Stimulated activated CD8-positive, alpha-beta memory T cell treated with anti-CD3 and anti-CD28 coated beads, Interleukin-12 subunit alpha, Interleukin-12 subunit beta, amount 100 ng/mL, for 4 hours (primary cell): ENCODE measurements at places on chromosomes 5 and 9.

DNA sequence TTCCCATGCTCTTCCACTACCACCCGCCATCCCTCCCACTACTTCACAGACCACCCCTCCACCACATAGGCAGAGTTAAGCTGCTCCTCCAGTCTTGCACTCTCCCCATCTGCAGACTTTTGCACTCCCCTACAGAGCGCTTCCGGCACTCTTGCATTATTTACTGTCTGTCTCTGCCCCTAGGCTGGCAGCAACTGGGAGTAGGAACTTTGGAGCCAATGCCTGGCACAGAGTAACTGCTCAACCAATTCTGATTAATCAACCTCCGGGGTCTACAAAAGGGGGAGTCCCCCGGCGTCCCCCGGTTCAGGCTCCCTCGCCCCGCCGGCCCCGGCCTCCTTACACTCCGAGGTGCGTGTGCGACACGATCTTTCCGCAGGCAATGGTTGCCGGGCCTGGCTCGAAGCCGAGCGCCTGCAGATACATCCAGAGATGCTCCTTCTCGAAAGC is 498 bp downstream of the HAUS6 start:
- no peak for DNase-seq

DNA sequence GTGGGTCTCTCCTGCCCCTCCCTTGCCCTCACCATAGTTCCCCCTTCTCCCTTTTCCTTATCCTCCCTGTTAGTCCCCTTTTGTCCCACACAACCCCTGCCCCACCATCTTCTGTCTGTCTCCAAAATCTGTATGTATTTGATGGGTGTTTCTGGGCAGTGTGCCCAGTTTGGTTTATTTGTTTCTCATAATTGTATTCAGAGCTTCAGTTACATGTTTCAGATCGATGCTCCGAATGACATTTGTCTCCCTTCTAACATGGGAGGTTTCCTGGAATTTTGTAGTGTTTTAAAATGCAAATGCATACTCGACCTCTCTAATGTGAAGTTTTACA is 22.2 kb downstream of the FBXL7 start:
- no peak for DNase-seq

DNA sequence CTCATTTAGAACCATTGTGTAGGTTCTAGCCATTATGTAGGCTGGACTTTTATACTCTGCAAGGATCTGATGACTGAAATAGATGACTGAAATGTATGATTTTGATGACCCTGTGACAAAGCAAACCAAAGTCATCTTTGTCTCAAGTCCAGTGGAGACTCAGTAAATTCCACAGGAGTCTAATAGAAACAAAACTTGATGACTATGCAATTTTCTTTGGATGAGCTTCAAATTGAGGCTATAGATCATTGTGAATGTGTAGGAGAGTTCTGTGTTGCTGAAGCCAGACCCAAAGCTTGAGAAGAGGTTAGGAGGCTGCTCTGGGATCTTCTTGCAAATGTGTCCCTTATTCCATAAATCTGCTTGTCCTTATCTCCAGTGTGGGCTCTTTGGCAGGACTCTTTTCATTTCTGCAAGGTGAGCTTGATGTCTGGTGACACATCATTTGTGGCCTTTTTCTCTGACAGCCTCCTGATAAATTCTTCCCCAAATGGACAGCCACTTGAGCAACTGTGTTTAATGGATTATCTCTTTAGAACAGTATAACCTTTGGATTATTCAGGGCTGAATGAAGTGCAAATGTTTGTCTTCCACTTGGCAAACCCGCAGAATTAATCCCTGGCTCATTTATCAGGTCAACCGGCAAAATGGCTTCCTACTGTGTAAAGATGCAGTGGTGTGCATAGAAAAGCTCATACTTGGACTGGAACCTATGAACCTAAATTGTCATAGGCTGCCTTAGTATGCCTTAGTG is 235.1 kb upstream of the ANKH start:
- DNase-seq, result no peak

- peak; percentile 30 for DNase-seq
These were observed 43.4 kb downstream of the NXNL2 start for GRCh38 chr9:88578121-88579049.

GRCh38 chr9:34365282-34365681 is 11.4 kb downstream of the MYORG start:
- no peak for DNase-seq

GRCh38 chr5:133658327-133658726 is 46.0 kb upstream of the FSTL4 start:
- no peak for DNase-seq

DNA sequence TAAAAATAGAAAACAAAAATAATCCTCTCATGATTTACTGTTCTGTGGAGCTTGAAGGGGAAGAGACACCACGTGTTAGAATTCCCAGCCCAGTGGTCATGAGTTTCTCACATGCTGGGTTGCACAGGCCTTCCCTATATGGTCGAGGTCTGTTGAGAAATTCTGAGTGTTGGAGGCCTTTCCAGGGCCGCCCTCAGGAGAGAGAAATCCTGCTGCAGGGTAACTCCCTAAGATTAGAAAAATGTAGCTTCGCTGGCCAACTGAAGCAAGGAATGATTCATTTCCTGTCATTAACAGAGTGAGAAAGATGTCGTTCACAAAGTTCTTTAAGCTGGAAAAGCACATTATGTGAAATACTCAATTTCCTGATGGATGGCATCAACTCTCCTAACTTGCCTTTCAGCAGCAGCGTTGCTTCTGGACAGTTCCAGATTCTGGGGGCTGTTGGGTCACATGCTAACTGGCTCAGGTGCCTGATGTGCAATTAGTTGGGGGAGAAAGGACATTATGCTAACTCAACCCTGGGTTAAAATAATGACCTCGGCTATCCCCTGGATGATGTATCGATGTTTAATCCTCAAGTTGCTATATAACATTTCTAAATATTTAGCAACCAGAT is 104.8 kb upstream of the CD180 start:
- DNase-seq, result no peak

GRCh38 chr5:126847826-126848251 is 70.9 kb downstream of the LMNB1 start:
- no peak for DNase-seq

- no peak for DNase-seq
These were observed 48.0 kb downstream of the SARDH start for GRCh38 chr9:133690081-133690561.

DNA sequence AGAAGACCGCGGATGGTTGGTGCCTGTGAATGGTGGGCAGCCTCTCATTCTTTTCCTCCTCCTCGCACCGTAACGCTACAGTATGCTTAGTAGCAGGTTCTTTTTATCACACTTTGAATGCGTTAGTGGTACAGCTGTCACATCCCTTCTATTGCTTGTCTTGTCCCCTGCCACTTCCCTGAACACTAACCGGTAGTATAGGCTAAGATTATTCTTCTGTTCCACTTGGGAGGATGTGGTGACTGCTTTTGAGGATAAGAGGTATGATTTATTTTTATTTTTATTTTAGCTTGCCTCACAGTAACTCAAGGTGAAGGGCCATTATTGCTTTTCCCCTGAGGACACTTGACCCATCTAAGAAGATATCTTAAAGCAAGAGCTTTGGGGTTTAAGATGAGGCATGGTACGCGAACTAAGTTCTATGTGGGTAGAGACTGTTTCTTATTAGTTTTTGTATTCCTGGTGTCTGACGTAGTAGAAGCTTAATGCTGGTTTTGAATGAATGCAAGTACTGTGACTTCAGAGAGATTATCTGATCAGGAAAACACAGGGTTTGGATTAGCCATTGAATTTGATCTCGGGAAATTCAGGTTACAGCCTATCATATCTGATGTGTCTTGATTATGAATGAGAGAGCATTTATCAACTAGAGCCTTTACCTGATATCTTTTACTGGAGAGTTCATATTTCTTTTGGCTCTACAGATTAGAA is 951 bp downstream of the UNC13B start:
- DNase-seq, result no peak

DNA sequence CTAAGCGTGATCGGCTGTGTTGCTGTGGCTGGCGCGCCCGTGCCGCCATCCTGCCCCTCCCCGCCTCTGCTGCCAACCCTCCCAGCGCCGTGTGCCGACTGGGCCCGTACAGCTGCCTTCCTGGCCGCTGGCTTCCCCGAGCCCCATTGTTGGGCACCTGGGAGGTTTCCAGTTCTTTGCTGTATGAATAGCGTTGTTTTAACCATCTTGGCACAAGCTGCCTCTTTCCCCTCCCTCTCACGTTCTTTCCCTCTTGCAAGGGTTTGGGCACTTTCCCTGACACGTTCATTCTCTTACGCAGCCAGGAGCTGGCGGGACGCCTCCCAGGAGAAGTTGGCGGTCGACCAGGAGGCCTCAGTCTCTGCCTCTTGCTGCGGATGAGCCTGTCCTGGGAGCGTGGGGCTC is 43.1 kb upstream of the RXRA start:
- DNase-seq, result no peak
